ENCODE measurements at places on chromosomes 13 and 19.

GRCh38 chr19:3108775-3109174 lies 14.6 kb downstream of the GNA11 start:
- no peak for DNase-seq

DNA sequence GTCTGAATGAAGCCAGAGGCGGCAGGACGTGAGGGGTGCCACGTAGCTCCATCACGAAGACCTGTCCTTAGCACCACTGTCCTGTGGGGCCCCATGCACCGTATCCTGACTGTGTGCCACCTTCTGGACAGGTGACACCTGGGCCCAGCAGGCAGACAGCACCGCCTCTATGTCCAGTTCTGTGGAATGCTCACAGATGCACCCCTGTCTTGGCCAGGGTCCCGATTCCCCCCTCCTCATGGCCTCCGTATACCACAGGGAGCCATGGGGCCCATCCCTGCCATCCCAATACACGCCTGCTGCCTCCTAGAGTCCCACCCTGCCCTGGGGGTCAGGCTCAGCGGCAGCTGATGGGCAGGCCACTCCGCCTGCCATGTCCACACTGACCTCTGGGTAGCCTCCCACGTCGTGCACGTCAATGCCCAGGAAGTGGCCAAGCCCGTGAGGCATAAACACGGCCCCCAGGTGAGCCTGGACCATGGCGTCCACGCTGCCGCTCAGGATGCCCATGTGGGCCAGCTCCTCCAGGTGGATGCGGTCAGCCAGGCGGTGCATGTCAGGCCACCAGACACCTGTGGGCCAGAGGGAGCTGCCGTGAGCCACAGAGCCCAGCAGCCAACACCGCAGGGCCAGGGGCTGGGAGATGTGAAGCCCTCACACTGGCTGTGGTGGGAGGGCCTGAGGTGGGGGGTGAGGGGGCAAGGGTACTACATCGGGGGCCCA lies 17.6 kb downstream of the CEBPG start:
- no peak for DNase-seq

GRCh38 chr13:28401303-28402056 lies 93.4 kb downstream of the FLT1 start:
- DNase-seq, result no peak

DNA sequence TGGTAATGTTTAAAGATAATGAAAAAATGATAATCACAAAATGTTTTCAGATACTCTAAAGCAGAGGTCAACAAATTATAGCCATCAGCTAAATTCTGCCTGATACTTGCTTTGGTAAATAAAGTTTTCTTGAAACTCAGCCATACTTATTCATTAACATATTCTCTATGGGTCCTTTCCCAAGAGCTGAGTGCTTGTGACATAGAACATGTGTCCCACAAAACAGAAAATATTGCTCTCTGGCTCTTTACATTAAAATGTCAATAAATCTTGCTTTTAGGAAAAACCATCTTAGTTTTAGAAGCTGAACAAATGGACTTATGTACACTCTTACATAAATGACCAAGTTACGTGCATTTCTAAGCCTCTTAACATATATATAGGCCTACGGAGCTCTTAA lies 307.1 kb downstream of the DCT start:
- DNase-seq, result no peak

GRCh38 chr19:3104708-3104983 lies 10.5 kb downstream of the GNA11 start:
- DNase-seq, result no peak

DNA sequence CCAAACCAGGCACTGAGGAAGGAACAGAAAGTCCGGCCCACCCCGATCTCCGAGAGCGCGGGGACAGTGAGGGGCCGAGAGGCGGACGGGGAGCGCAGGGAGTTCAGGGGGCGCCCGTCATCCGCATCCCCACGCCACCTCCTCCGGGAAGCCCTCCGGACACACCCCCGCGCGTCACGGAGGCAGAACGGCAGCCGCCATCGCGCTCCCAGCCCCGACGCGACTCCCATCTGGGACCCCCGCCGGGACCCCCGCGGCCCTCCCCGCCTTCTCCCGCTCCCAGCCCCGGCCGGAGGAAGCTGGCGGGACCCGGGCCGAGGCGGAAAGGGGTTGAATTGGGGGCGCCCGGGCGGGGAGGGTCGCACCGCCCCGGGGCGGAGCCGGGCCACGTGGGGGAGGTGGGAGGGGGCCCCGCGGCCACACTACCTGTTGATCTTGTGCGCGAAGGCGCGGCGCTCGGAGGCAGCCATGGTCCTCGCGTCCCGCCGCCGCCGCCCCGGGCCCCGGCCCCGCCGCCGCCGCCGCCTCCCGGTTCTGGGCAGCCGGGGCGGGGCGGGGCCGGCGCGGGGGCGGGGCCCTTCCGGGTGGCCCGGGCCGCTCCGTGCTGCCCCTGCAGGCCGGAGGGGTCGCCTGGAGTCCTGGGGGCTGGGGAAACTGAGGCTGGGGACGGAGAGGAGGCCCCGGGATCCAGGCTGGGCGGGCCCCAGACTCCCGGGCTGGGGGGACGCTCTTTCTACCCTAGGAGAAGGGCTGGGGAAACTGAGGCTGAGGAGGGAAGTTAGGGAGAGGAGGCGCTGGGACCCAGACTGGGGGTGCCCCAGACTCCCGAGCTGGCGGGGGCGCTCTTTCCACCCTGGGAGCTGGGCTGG lies at the start of gene DOCK6:
Gene DOCK6 (minus strand): TSS at position 554 of the 869 bp plus-strand sequence. CDS start 84 bp downstream, at position 470.
- no peak for DNase-seq

- DNase-seq, result no peak
These were observed 74.0 kb downstream of the PDS5B start for GRCh38 chr13:32660227-32660626.

- DNase-seq, result no peak
These were observed 666.7 kb upstream of the MIR17HG start for GRCh38 chr13:90680826-90681225.

DNA sequence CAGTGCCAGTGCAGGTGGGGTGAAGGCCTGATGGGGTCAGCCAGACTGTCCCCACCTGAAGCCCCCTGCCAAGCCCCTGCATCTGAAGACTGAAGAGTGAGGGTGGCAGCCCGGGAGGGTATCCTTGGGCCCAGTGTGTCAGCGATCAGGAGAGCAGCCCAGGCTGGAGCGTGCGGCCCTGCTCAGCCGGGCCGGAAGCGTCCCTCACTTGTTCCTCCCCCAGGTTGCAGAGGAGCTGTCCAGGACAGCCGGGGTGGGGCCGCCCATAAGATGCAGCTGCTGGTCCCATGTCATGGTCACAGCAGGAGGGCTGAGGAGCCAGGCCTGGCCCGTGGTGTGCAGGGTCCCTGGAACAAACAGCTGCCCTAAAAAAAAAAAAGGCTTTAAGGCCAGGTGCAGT lies 55.4 kb downstream of the KDM4B start:
- no peak for DNase-seq

- DNase-seq, result no peak
These were observed 71.2 kb upstream of the STK24 start for GRCh38 chr13:98648141-98648540.

GRCh38 chr13:73198991-73199411 lies 140.2 kb downstream of the KLF5 start:
- DNase-seq, result no peak

DNA sequence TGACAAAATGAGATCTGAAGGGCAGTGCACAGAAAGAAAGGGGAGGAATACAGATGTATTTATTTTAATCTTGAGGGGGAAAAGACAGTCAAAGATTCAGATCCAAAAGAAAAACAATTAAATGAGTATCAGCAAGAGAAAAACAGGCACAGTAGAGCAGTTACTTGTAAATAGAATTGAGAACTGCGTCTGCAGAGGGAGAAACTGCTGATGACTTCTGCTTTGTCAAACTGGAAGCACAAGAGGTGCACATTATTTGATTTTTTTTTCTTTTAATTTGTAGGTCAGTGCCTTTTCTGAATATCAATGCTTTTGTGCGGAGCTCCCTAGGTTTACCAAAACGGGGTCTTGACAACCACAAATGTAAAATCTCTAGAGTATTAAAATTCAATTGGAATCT lies 37.3 kb downstream of the EFNB2 start:
- DNase-seq, result no peak

GRCh38 chr13:66644855-66645460 lies 585.2 kb downstream of the PCDH9 start:
- DNase-seq, result no peak

DNA sequence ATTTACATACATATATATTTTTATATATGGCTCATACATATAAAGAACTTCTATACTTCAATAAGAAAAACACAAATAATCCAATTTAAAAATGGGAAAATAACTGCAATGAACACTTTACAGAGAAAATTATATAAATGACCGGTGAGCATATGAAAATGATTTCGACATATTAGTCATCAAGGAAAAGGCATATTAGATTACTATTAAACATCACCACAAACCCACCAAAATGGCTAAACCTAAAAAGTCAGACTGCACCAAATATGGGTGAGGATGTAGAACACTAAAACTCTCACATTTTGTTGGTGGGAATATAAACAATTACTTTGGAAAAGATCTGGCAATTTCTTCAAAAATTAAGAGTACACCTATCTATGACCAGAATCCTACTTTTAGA lies 316.2 kb downstream of the ENOX1 start:
- no peak for DNase-seq

DNA sequence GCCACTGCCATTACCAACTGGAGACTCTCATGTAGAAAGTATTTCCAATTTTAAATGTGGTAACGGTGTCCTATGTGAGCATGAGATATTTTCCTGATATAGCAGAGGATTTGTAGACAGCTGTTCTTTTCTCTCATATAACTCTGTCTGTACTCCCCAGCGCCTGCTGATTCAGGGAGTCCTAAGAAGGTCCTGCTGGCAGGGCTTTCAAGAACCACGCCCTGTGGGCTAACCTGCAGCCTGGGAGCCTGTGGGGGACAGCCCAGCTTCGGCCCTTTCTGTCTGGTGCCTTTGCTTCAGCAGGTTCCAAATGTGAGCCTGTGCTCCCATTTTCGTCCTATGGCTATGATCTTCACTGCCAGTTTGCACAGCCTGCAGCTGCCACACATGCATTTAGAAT lies 316.8 kb downstream of the ATP8A2 start:
- no peak for DNase-seq

DNA sequence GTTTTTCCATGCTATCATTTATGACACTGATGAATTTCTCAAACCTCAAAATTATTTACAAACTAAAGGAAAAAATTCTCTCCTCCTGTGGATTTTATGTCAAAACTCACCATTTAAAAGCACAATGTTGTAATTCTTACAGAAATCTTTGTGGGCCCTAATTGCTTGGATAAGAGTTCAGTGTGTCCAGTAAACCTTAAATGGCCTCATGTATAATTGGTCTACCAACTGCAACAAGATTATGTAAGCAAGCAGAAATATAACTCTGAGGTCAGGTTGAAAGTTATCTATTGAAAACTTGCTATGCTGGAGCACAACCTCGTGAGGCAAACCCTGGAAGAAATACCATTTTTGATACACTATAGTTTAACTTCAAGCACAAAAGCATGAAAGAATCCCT lies 22.0 kb downstream of the VWA8 start:
- no peak for DNase-seq

DNA sequence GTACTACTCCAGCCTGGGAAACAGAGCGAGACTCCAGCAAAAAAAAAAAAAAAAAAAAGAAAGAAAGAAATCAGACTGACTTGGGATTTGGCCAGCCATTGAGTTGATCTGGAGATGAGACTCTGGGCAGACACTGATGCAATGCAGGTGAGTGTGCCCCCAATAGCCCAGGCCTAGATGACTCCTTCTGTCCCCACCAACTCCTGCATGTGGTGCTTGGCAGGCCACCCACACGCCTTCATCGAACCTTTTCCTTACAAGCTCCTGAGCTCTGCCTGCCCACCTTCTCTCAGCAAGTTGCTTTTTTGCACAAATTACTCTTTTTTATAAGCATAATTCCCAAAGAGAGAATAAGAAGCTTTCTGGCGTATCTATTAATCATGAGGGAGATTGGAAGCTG lies 97.9 kb upstream of the MBNL2 start:
- DNase-seq, result no peak

GRCh38 chr13:38008636-38009035 lies 139.1 kb upstream of the TRPC4 start:
- no peak for DNase-seq

DNA sequence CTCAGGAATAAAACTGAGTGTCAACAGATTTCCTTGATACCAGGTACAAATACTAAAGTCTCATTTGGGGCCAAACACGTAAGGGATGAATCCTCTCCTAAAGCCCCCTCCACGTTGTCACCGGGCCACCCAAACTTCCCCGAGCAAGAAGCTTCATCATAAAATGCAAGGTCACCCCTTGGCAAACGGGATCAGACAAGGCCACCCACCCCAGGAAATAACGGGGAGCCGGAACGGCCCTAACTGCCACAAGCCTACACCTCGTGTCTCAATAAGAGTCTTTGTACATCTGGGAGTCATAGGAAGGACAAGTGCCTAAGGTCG lies 717 bp downstream of the EEF2 start:
- DNase-seq, result no peak

GRCh38 chr13:73065665-73066340 lies 7.0 kb downstream of the KLF5 start:
- DNase-seq, result no peak

GRCh38 chr13:89822467-89822866 lies 1525.0 kb upstream of the MIR17HG start:
- no peak for DNase-seq

DNA sequence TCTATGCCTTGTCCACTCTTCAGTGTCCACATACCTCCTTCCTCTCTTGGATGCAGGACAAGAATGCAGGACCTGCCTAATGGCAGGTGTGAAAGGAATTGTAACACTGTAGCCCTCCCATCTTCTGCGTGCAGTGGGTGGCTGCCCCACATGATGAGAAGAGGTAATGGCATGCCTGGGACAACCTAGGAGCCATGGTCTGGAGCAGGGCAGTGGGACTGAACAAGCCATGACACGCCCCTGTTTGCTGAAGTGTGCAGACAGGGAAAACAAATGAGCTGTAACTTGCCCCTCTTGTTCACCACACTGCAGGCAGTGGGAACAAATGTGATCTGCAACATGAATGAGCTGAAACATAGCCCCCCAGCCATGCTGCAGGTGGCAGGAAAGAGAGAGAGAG lies 192.2 kb downstream of the PCDH17 start:
- no peak for DNase-seq

GRCh38 chr13:112832811-112833210 lies 136.2 kb upstream of the MCF2L start:
- no peak for DNase-seq

DNA sequence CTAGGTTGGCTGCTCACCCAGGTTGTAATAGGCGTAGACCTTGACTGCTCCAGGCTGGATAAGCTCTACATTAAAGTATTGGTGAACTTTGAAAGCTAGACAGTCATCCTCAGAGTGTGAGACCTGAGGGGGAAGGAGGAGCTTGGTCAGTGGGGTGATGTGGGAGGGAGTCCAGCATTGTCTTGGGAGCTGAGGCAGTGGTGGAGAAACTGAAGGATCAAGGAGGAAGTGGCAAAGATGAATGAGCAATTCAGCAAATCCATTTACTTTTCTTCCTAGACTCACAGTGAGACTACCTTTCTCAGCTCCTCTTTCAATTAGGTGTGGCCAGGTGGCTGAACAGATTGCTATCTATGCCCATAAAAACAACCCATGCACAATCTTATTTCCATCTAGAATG lies 10.2 kb upstream of the TNFSF14 start:
- DNase-seq, result no peak

DNA sequence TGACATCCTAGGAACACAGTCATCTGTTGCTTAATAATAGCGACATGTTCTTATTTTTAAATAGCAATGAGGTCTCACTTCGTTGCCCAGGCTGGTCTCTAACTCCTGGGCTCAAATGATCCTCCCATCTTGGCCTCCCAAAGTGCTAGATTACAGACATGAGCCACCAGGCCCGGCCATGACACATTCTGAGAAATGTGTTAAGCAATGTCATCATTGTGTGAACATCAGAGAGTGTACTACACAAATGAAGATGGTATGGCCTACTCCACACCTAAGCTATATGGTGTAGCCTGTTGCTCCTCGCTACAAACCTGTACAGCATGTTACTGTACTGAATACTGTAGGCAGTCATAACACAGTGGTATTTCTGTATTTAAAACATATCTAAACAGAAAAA lies 24.6 kb upstream of the GARRE1 start:
- DNase-seq, result no peak
